ENCODE measurements at places on chromosomes 7 and 10. TPM values are rescaled to one million over a fixed set of nuclear protein-coding genes. Genes with fewer than 3 reads are reported as not detected.

The LLCFC1 gene
- not detected for total RNA-seq

The NME8 gene
- not detected for total RNA-seq

The TLX1 gene
- total RNA-seq = not detected

The ELFN1 gene
- total RNA-seq = 0.57 TPM

The MMP21 gene
- total RNA-seq = not detected

The RPEL1 gene
- total RNA-seq = not detected

The GJD4 gene
- not detected for total RNA-seq

The STOX1 gene
- 0.32 TPM for total RNA-seq

The PITX3 gene
- not detected for total RNA-seq

The MYH16 gene
- 0.16 TPM for total RNA-seq

The TMEM178B gene
- 0.06 TPM for total RNA-seq

The PRKCQ gene
- 0.16 TPM for total RNA-seq

The ORC5 gene
- 11.2 TPM for total RNA-seq

The PSTK gene
- 1.5 TPM for total RNA-seq

The UMAD1 gene
- 6.2 TPM for total RNA-seq

The PTPRZ1 gene
- total RNA-seq = under 0.01 TPM

The LIPF gene
- not detected for total RNA-seq

The CALHM1 gene
- not detected for total RNA-seq

The ABCB1 gene
- 4.5 TPM for total RNA-seq

The AASS gene
- total RNA-seq = 37.9 TPM

The PRSS1 gene
- not detected for total RNA-seq

The TMEM130 gene
- total RNA-seq = not detected

The ERV3-1 gene
- 10.1 TPM for total RNA-seq

The AZGP1 gene
- total RNA-seq = not detected

The ASAH2B gene
- 2.5 TPM for total RNA-seq

The ACADSB gene
- total RNA-seq = 4.0 TPM
